ENCODE measurements at places on chromosomes 16 and 17.

- DNase-seq, result no peak
These were observed 47.7 kb downstream of the BEAN1 start for GRCh38 chr16:66474750-66475199.

GRCh38 chr16:53503991-53504663 lies 1.1 kb upstream of the AKTIP start:
- DNase-seq, result peak; percentile 74

- no peak for DNase-seq
These were observed 30.9 kb downstream of the SALL1 start for GRCh38 chr16:51119973-51120729.

DNA sequence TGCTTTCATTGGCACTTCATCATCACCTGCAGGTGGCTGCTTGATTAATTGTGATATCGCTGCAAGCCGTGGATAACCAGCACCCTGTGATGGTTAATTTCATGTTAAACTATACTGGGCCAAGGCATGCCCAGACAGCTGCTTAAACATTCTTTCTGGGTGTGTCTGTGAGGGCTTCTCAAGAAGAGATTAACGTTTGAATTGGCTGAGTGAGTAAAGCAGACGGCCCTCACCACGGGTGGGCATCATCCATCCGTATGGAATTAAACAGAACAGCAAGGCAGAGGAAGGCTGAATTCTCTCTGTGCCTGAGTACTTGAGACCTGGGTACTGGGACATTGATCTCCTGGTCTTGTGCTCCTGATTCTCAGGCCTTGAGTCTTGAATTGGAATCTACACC lies 7.1 kb upstream of the ZNF213 start:
- DNase-seq, result no peak

DNA sequence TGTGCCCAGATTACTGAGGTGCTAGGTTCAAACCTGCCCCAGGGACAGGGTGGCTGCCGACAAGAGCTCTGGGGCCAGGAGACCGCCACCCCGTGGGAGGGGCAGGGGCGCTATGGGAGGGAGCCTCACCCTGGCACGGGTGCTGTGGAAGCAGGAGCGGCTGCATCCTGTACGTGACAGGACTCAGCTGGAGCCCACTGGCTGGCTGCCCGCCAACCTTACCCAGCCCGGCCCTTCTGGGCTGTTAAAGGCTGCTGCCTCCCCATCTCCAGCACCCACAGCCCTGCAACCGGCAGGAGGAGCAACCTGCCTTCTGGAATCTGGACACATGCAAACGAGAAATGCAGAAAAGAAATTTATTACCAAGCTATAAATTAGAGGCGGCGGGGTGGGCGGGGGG lies 11.2 kb downstream of the PAM16 start:
- DNase-seq, result no peak

GRCh38 chr17:6639014-6639585 lies 1.4 kb downstream of the KIAA0753 start:
- DNase-seq, result no peak

GRCh38 chr17:45320931-45321461 lies 4.2 kb upstream of the MAP3K14 start:
- DNase-seq, result peak; percentile 99
